ENCODE measurements at places on chromosomes 2 and 18.

DNA sequence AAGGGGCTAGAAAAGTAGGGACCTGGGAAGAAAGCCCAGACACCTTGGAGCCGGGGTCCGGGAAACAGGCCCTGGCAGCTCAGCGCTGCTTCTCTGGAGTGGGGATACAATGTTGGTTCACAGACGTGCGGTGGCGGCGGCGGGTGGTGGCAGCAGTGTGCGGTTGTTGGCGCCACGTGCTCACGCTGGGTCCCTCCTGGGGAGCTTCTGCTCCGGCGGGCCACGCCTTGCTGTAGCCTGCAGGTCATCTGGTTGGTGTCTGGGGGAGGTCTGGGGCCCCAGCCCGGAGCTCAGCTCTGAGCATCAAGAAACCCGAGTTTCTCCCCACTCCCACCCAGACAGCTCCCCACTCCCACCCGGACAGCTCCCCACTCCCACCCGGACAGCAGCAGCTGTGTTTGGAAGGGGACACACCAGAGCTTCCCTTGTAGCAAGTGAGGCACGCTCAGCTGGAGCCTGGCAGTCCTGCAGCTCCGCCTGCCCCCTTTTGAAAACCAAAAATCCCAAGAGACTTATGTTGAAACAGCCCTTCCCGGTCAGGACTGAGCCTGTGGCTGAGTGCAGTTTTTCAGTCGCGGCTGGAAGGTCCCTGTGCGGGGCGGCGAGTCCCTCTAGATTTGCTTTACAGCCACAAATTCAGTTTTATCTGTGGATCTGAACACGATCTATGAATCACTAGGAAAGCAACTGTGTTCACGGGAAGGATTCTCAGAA lies 46.9 kb downstream of the NFATC1 start:
- no peak for DNase-seq

- no peak for DNase-seq
Observed at GRCh38 chr2:8259106-8259840, 422.6 kb upstream of the ID2 start.

DNA sequence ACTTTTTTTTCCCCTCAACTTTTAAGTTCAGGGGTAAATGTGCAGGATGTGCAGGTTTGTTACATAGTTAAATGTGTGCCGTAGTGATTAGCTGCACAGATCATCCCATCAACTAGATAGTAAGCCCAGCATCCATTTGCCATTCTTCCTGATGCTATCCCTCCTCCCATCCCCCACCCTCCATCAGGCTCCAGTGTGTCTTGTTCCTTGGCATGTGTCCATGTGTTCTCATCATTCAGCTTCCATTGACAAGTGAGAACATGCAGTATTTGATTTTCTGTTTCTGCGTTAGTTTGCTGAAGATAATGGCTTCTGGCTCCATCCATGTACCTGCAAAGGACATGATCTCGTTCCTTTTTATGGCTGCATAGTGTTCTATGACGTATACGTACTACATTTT lies 47.2 kb upstream of the STON1 start:
- DNase-seq, result no peak

GRCh38 chr2:241771286-241772062 lies 5.1 kb upstream of the GAL3ST2 start:
- DNase-seq, result no peak

DNA sequence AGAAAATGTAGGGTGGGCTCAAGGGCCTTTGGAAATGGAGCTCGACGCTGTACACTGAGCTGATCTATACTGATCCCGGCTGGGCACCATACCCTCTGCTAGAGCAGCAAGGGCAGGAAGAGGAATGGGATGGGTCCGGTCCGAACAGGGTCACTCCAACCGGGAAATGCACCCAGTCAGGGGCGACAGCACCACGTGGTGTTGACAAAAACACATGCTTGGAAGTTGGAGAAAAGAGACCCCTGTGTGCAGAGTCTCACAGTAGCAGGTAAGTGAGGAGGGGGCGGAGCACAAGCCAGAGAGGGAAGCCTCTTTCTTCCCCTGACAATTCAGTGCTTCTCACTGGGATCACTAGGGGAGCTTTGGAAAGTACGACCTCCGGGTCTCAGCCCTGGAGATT lies 84.1 kb upstream of the ASB18 start:
- DNase-seq, result no peak

DNA sequence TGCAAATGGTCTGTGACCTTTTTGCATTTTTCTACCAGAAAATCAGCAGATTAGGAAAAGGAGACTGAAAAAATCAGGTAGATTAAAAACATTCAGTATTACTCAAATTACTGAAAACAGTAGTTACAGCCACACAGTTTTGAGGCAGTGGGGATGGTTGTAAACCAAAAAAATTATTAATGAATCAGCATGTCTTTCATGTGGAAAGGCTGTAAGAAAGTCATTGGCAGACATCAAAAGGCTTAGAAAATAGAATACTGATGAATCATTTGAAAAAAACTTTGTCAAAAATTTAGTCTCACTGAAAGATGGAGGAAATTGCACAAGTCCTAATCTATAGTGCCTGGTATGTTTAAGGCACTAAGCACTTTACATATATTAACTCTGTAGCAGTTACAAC lies 133.9 kb upstream of the GCFC2 start:
- DNase-seq, result no peak

DNA sequence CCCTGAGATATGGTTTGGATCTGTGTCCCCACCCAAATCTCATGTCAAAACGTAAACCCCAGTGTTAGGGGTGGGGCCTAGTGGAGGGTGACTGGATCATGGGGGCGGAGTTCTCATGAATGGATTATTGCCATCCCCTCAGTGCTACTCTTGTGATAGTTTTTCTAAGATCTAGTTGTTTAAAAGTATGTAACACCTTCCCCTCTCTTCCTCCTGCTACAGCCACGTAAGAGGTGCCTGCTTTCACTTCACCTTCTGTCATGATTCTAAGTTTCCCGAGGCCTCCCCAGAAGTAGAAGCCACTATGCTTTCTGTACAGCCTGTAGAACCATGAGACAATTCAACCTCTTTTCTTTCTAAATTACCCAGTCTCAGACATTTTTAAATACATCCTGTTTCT lies 16.9 kb downstream of the PUM2 start:
- DNase-seq, result no peak

- no peak for DNase-seq
Observed at GRCh38 chr18:76420898-76421684, 74.0 kb downstream of the ZNF516 start.

DNA sequence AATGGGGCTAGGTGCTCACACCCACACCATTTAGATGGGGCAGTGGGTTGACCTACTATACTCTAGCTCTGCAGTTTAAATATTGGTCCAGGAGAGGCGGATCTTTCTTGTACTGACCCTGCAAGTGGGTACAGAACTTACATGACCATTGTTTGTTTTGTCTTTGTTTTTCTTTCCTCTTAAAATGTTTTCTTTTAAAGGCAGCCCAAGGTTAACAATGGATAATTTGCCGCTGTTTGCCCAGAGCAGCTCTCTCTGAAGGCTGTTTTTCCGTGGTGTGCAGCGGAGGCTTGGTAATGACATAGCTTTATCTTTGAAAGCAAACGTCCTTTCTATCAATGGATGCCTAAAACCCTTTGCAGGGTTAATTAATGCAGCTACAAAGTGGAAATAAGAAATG lies 133.3 kb upstream of the MEX3C start:
- no peak for DNase-seq

GRCh38 chr18:76425146-76426131 lies 69.6 kb downstream of the ZNF516 start:
- DNase-seq, result no peak

Data from cortex of kidney (tissue), 1 donor.